ENCODE measurements at places on chromosomes 12 and 14.

DNA sequence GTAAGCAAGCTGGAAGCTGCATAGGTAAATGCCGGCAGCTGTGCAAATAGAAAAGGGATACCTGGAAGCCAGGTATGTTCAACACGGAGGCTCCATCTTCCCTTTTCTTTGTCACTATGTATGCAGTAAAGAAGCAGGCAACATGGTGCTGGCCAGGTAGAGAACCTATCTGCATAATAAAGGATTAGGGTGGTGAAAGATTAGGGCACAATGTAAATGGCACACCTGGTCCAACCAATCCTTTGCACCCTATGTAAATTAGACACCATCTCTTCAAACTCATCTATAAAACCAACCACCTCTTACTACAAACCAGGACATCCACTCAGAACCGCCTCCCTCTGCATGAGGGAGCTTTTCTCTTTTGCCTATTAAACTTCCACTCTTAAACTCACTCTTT, 32.3 kb downstream of the RPS29 start:
- DNase-seq = no peak

DNA sequence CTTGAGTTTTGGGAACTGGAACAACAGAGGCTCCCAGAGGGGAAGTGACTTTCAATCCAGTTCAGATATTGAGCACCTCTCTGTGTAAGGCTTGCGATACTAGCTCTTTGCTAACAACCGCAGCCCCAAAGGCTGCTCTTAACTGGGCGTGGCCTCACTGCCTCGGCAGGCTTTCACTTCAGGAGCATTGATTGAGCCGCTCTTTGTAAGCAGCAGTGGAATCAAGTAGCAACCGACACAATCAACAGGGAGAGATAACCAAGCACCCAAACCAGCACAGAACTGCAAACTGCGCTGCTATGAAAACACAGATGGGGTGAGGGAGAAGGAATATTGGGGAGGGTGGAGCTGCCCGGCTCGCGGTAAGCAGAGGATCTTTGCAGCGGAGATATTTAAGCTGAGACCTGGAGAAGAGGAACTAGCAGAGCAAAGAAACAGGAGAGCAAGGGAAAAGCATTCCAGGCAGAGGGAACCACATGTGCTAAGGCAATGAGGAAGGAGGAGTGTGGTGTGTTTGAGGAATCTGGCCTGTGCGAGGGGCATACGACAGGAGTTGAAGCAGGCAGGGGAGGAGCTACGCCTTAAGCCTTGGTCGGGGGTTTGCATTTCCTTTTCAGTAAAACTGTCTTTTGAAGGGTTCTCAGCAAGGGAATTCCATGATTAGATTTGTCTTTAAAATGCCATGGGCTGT, 17.3 kb upstream of the YY1 start:
- peak; percentile 62 for DNase-seq

GRCh38 chr12:22350886-22351285, 16.4 kb upstream of the ST8SIA1 start:
- no peak for DNase-seq

GRCh38 chr14:103516426-103517173, 6.0 kb downstream of the CKB start:
- no peak for DNase-seq

- DNase-seq = no peak
Observed at GRCh38 chr12:65926119-65926908, 102.0 kb downstream of the HMGA2 start.

Data from Daoy (cell line).